Melanocyte of skin (primary cell): ENCODE measurements at places on chromosomes 2 and 18. TPM values are rescaled to one million over a fixed set of nuclear protein-coding genes. Genes with fewer than 3 reads are reported as not detected.

The C2orf15 gene
- 0.34 and 0.36 TPM in 2 replicates for total RNA-seq

The GALNT5 gene
- total RNA-seq = under 0.01 and 1.5 TPM in 2 replicates

The KCNJ13 gene
- 11.3 and 27.0 TPM in 2 replicates for total RNA-seq

The SERPINB5 gene
- under 0.01 TPM in 1 of 2 replicates, not detected in the other for total RNA-seq

The ADGRF3 gene
- total RNA-seq = under 0.01 TPM in 2 replicates

The IL1RN gene
- total RNA-seq = 0.69 TPM in 1 of 2 replicates, not detected in the other

The KLHL14 gene
- under 0.01 TPM in 1 of 2 replicates, not detected in the other for total RNA-seq

The TWIST2 gene
- 2.1 and 3.3 TPM in 2 replicates for total RNA-seq

The FTCDNL1 gene
- 2.8 and 5.8 TPM in 2 replicates for total RNA-seq

The PLGLB2 gene
- 0.67 and 1.9 TPM in 2 replicates for total RNA-seq

The IL36RN gene
- total RNA-seq = not detected in 2 replicates

The CXCR1 gene
- not detected in 2 replicates for total RNA-seq

The DCDC2C gene
- not detected in 2 replicates for total RNA-seq

The SNX17 gene
- total RNA-seq = 132 and 136 TPM in 2 replicates

The LIMS4 gene
- not detected in 2 replicates for total RNA-seq

The SRD5A2 gene
- total RNA-seq = under 0.01 TPM in 1 of 2 replicates, not detected in the other

The NT5DC4 gene
- not detected in 2 replicates for total RNA-seq

The SKOR2 gene
- total RNA-seq = not detected in 2 replicates

The RSAD2 gene
- 19.6 and 72.6 TPM in 2 replicates for total RNA-seq

The ATIC gene
- 29.3 and 43.6 TPM in 2 replicates for total RNA-seq

The DOCK10 gene
- total RNA-seq = 38.3 and 57.5 TPM in 2 replicates

The SOS1 gene
- 15.6 and 16.2 TPM in 2 replicates for total RNA-seq

The RNU2-63P gene
- not detected in 2 replicates for total RNA-seq

The UGT1A10 gene
- not detected in 2 replicates for total RNA-seq

The RANBP2 gene
- total RNA-seq = 54.4 and 96.0 TPM in 2 replicates

The IL1RL1 gene
- total RNA-seq = under 0.01 and 4.7 TPM in 2 replicates

The GCKR gene
- total RNA-seq = not detected in 2 replicates

The SPEG gene
- under 0.01 and 0.36 TPM in 2 replicates for total RNA-seq

The ABCG5 gene
- total RNA-seq = not detected in 2 replicates

The CD28 gene
- not detected in 2 replicates for total RNA-seq

The C2orf69 gene
- total RNA-seq = 16.7 and 25.4 TPM in 2 replicates

The HRH4 gene
- total RNA-seq = 0.36 TPM in 1 of 2 replicates, not detected in the other

The SLC5A7 gene
- total RNA-seq = not detected in 2 replicates

The GALNT14 gene
- 18.7 and 31.6 TPM in 2 replicates for total RNA-seq

The MAP3K19 gene
- not detected in 2 replicates for total RNA-seq

The FHL2 gene
- total RNA-seq = 62.6 and 76.9 TPM in 2 replicates

The RAB12 gene
- 53.6 and 61.7 TPM in 2 replicates for total RNA-seq

The CASP10 gene
- 0.15 and 2.3 TPM in 2 replicates for total RNA-seq

The TNFAIP6 gene
- total RNA-seq = 5.8 and 66.1 TPM in 2 replicates

The MAP3K2 gene
- 26.0 and 35.6 TPM in 2 replicates for total RNA-seq
